ENCODE measurements at places on chromosomes 16 and 17.

DNA sequence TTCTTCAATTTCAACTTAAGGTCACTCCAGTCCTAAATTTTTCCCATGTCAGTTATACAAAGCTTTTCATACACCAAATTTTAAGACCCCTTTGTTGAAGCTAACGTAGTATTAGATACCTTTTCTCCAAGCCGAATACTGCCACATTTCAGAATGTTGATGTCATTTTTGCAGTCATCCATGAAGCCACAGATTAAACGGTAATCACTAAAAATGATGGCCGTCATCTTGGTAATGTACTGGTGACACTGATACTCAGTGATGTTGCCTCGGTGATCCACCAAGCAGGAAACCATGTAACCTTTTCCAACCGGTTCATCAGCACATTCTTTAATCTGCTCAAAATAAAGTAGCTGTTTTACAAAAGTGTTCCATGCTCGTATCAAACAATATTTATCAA lies 82.1 kb upstream of the CLEC18B start:
- no peak for DNase-seq

DNA sequence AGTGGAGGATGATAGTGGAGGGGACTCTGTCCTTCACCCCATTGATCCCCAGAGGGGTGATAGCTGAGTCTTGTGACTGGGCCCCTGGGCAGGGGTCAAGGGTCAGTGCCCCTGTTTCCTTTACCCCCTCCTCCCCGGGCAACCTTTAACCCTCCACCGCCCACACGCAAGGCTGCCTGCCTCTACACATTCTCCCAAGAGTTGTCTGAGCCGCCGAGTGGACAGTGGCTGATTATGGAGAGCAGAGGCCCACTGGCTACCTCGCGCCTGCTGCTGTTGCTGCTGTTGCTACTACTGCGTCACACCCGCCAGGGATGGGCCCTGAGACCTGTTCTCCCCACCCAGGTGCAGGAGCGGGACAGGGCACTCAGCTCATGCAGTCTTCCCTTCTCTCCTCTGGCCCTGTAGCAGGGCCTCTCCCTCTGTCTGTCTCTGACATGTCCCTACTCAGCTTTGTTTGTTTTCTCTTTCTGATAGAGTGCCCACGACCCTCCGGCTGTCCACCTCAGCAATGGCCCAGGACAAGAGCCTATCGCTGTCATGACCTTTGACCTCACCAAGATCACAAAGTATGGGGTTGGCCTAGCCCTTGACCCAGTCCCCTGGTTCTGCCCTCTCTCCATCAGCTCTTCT lies at the start of gene SHBG:
Gene SHBG (plus strand): TSS at position 197 of the 633 bp plus-strand sequence. CDS start 38 bp downstream, at position 235.
- DNase-seq = no peak

DNA sequence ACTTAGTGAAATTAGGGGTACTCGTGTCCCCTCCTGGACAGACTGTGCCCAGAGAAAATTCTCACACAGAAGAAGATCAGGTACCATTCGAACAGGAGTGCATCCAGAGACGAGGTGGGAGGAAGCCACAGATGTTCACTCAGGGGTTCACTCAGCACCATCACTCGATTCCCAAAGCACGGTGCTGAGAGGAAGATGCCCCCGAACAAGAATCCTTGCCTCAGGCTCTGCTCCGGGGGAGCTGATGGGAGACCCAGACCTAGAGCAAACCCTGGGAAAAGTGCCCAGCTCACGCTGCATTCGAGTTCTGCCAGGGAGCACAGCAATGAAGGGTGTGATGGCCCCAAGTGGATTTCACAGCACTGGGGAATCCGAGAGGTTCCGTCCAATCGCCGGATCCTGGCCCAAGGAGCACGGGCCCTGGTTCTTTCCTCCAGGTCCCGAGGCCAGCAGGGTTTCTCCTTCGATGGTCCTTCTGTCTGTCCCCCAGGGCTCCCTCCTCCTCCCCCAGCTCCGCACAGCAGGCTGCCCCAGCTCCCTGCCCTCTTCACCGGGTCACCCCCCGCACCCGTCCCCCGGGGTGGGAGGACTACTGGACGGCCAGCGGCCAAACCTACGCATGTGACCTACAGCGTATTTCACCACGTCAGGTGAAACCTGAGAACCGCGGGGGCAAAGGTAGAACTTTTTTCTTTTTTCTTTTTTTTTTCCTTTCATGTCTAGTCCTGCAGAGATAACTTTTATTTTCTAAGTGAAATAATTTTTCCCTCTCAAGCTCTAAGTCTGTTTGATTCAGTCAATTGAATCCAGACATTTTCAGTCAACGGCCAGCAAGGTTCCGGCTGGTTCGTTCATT lies 10.2 kb upstream of the UBE2I start:
- DNase-seq = no peak

DNA sequence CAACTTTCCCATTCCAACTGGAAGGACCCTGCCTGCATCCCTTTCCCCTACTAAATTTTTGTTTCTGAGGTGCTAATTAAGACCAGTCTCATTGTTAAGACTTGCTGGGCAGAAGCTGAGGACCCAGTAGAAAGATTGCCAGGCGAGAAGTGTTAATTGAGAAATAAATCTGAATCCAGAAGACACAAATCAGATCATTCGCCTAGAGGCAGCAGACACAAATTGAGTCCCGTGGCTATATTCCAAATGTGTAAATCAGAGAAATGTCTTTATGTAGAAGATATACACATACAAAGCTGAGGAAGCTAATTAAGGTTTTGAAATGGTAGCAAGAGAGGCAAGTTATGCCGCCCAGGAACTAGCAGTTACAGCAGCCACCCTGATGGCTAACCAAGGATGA lies 29.6 kb downstream of the CALCOCO2 start:
- DNase-seq = no peak

GRCh38 chr17:50063561-50064252 lies 7.8 kb downstream of the ITGA3 start:
- no peak for DNase-seq

- no peak for DNase-seq
These were observed 3.8 kb upstream of the NEUROD2 start for GRCh38 chr17:39611401-39612112.

- DNase-seq = no peak
These were observed 111.9 kb downstream of the CNTNAP4 start for GRCh38 chr16:76389126-76389525.

- no peak for DNase-seq
These were observed 30.5 kb downstream of the ITGAE start for GRCh38 chr17:3770466-3770865.

DNA sequence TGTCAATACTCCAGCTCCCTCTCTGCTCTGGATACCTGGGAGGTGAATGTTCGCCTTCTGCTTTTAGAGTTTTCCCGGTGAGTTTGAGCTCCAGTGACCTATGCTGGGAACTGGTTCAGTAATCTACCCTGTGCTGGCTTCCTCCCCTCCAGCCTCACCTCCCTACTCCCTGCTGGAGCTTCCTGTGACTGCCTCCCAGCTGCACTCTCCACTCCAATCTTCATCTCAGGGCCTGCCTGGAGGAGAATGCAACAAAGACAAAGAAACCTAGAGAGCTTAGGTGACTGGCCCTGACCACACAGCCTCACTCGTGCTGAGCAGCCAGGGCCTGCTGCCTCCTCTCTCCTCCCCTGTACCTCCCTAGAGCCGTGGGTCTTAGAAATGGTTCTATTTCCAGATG lies 101.6 kb upstream of the FOXF1 start:
- DNase-seq = no peak

DNA sequence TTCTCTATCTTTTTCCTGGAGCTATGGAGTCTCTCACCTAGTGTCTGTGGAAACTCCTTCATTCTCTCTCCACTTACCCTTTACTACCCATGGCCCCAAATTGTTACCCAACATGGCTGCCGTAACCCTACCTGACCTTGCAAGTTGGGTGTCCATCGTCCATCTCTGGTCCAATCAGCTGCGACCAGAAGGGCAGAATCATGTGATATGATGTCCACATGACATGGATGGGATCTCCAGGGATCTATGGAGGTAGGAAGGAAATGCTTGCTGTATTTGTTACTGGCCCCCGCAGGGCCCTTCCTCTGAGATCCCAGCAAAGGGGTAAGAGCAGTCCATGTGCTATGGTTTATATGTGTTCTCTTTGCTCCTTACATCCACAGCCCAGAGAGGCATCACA lies 8.0 kb upstream of the DRC7 start:
- no peak for DNase-seq

- DNase-seq = no peak
These were observed 4.0 kb downstream of the HAGHL start for GRCh38 chr16:730666-731509.

DNA sequence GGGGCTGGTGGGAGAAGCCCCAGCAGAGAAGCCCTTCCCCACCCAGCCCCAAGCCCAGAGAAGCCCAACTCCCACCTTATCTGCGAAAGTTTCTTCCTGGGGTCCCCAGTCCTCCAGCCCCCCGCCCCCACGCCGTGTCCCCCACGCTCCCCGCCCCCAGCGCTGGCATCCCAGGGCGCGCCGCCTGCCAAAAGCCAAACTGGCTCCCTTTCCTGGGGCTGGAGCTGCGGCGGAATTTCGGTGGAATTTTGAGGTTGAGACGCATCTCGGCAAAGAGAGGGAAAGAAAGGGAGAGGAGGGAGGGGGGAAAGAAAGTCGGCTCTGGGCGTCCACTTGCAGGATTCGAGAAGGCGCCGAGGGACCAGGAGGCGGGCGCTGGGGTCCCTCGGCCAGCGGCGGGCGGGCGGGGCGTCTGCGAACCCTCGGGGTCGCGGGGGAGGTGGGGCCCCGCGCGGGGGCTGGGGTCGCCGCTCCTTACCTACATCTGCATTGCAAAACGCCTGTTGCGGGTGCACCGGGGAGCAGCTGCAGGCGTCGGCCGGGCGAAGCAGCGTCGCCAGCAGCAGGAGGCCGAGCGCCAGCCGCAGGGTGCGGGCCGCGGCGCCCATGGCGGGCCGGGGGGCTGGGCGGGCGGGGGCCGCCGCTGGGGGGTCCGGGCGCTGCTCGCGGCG lies 571 bp downstream of the TIMP2 start:
- DNase-seq = no peak

GRCh38 chr17:2551493-2551892 lies 39.8 kb upstream of the METTL16 start:
- DNase-seq = no peak

DNA sequence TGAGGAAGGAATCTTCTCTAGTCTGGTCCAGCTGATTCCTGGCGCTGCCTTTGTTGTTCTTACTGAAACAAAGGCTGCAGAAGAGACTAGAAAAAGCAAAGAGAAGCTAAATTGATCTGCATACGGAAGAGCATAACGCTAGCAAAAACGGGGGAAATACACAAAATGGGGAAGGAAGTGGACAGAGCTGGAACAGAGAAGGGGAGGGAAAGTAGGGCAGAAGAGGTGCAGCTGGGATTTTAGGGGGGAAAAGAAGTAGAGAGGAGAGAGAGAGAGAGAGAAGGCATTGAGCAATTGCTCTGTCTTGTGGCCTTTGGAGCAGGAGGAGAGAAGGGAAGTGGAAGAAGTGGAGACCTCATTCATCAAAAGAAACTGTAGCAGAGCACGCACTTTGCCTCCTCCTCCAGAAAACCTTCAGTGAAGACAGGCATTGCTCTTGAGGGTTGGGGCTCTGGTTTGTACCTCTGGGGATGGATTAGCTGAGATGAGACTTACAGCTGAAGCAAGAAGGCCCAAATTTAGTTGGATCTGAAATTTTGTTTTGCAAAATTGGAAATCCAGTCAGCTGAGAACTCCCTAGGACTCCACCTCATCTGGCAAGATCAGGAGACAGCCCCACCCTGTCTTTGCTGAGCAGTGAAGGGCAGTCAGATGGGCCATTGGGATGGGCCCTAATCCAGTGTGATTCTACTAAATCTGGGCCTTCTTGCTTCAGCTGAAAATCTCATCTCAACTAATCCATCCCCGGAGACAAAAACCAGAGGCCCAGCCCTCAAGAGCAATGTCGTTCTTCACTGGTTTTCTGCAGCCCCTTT lies 55.8 kb downstream of the CDRT4 start:
- no peak for DNase-seq

GRCh38 chr16:56352351-56353053 lies 72.8 kb downstream of the AMFR start:
- no peak for DNase-seq

- DNase-seq = no peak
These were observed 170.2 kb downstream of the TOX3 start for GRCh38 chr16:52376676-52377280.

- DNase-seq = no peak
These were observed 83.9 kb upstream of the IRX5 start for GRCh38 chr16:54846766-54847165.

DNA sequence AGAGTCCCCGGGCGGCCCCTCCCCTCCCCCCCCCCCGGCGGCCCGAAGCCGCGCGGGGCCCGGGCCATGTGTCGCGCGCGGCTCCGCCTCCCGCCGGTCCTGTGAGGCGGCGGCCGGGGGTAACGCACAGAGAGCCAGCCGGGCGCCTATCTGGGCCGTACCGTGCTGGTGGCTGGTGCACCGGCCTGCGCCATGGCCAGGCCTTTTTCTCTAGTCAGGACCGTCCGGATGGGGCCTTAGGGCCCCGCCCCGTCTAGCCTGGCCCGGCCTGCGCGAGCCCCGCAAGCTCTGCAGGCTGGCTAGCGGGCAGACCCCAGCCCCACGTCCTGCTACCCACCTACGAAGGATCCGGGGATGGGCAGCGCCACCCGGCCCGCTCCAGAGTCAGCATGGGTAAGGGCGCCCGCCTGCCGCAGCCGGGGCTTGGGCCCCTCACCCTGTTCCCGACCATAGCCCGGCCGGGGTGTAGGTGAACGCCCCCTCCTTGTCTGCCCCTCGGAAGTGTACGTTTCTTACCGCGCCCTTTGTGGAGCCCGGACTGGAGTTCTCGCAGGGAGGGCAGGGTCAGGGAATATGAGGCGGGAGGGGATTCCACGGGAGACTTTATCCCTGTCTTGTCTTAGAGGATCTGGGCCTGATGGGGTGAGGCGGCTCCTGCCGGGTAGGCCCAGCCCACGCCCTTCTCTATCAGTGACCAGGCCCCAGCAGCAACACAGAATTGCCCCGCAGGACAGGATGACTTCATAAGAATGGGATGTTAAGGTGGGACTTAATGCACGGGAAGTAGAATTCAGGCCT lies at the start of gene CENPT:
Gene CENPT (minus strand): TSS at position 630 of the 798 bp plus-strand sequence. CDS start 13,834 bp downstream, outside the sequence.
- DNase-seq = peak; percentile 62

- no peak for DNase-seq
These were observed 283.7 kb downstream of the CPPED1 start for GRCh38 chr16:12519986-12520385.

GRCh38 chr16:85309656-85310587 lies 197.7 kb upstream of the CIBAR2 start:
- no peak for DNase-seq

DNA sequence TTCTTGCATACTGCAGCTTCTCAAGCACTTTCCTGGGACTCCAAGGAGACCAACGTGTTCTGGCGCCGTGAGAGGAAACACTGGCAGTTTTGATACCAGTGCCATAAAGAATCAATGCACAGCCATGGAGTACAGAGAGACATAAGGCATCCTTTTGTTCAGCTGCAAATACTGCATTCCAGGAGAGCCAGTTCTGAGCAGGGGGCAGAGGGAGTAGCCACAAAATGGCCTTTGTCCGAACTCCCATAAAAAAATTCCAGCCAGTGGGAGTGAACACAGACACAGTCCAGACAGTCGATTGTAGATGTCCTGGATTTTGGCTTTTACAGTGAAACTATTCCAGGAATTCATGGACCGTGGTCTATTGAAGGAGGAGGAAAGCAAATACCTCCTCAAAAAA lies 36.2 kb upstream of the TEKT3 start:
- no peak for DNase-seq

GRCh38 chr16:58384437-58385055 lies 7.7 kb upstream of the GINS3 start:
- DNase-seq = no peak

- DNase-seq = no peak
These were observed 15.3 kb downstream of the SGF29 start for GRCh38 chr16:28569021-28569420.

All from COR-L47 (cell line).